ENCODE measurements at places on chromosomes 7 and 10.
A peak's percentile ranks its signal among the peaks of the same experiment; 100 is the strongest.

DNA sequence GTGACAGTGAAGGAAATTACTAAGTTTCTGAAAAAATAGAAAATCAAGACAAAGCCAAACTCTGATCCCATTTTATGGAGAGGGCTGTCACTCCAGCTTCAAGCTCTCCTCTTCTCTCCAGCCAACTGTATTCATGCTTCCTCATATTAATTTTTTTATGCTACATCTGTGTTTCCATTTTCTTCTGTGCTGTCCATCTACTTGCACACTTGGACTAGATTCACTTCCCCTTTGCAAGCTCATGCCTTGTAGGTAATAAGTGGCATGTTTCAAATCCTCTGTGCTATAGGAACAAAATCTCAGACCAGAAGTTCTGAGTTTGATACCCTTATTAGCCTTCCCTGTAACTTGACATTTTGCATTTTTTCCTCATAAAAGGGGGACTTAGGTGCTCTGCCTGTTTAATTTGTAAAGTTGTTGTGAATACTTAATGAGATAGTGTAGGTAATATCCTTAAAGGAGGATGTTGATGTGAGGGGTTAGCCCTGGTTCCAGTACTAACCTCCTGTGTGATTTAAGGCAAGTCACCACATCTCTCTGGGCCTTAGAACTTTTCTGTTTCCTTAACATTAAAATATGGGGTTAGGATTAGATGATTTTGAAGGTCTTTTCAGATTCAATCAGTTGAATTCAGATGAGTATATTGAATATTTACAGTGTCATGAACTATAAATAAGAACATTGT lies 358.8 kb downstream of the BBS9 start:
- DNase-seq = no peak

GRCh38 chr7:3569643-3570042 lies 268.6 kb downstream of the SDK1 start:
- DNase-seq = no peak

- peak; percentile 7 for DNase-seq
These were observed 1.5 kb downstream of the FHIP2A start for GRCh38 chr10:114823077-114823463.

- no peak for DNase-seq
These were observed 117.3 kb upstream of the CDK6 start for GRCh38 chr7:92953657-92954056.

DNA sequence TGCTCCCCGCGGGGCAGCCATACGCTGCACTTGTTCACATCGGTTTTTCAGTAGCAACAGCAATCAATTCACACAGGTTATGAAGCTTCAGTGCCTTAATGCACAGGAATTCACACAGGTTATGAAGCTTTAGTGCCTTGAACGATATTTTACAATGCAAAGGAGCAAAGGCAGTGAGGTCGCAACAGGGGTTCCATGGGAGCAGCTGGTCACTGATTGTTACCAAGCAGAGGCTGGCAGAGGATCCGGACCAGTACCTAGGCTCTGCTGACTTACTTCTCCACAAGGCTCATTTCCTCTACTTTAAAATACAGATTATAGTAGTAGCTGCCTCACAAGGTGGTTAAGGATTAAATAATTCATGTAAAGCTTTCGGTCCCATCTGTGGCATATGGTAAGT lies 95.2 kb upstream of the ODAD2 start:
- no peak for DNase-seq

Measured in fibroblast of skin of right biceps (primary cell).